Anterior cingulate cortex (tissue), 58 donors: ENCODE measurements at places on chromosomes 7 and 10.
A peak's percentile ranks its signal among the peaks of the same experiment; 100 is the strongest.

DNA sequence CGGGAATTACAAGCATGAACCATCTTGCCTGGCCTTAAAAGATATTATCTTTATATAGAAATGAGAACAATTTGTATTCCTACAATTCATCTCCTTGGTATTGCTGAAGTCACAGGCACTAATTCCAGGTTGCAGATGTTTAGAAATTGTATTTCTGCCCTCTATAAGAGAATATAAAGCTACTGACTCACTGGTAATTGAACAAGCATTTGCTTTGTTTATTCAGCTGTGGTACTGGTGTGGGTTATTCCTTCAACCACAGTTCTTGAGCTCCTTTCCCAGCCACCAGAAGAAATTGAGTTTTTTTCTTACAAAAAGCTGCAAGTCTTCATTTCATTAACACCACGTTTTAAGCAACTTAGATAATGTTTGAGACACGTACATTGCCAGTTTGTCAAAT is 29.0 kb upstream of the MPP7 start:
- DNase-seq, result no peak

DNA sequence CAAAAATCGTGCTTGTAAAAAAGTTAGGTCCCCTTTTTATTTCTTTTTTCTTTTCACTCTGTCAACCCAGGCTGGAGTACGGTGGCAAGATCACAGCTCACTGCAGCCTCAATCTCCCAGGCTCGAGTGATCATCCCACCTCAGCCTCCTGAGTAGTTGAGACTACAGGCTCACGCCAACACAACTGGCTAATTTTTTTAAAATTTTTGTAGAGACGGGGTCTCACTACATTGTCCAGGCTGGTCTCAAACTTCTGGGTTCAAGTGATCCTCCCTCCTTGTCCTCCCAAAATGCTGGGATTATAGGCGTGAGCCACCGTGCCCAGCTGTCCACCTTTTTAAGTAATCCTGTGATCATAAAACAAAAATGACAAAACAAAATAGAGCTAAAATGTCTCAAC is 19.4 kb upstream of the ARHGAP12 start:
- DNase-seq, result no peak

DNA sequence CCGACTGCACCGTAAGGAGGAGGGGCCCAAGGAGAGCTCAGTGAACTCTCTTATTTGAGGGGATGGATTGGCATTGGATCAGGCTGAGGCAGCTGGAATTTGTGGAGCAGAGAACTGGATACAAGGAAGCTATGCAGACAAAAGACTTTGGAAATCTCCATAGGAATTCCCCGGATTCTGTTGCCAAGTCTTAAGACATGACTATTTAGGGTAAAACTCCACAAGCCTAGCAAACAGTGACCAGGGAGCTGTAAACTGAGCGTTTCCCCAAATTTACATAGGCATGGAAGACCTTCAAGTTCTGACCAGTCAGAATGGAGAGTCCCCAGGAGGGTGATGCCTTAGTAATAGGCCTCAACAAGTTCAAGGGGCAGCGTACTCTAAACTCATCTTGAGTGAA is 82.5 kb upstream of the PCBD1 start:
- DNase-seq, result no peak

GRCh38 chr10:79372871-79373270 is 25.6 kb downstream of the PPIF start:
- no peak for DNase-seq

- DNase-seq, result no peak
These were observed 44.8 kb upstream of the HSPA12A start for GRCh38 chr10:116787053-116787659.

DNA sequence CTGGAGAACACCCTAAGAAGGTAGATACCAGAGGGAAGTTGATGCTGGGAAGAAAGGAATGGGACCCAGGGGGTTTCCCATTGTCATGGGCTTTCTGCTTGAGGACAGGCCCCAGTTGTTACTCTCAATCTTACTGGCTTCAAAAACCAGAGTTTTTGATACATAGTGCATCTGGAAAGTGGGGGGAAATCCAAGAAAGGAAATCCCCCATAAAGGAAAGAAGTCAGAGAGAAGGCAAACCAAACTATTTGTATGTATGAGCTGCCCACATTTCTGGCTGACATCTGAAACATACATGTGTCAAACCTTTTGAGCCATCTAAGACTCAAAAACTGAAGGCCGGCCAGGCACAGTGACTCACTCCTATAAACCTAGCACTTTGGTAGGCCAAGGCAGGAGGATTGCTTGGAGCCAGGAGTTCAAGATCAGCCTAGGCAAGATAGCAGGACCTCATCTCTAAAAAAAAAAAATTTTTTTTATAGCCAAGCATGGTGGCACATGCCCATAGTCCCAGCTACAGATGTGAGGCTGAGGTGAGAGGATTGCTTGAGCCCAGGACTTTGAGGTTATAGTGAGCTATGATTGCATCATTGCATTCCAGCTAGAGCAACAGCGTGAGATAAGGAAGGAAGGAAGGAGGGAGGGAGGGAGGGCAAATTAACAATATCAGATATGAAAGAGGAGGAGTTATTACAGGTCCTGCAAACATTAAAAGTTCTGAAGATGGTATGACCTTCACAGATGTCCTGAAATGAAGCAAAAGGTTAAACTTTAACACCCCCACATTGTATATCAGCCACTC is 6.7 kb upstream of the COA1 start:
- DNase-seq, result no peak

DNA sequence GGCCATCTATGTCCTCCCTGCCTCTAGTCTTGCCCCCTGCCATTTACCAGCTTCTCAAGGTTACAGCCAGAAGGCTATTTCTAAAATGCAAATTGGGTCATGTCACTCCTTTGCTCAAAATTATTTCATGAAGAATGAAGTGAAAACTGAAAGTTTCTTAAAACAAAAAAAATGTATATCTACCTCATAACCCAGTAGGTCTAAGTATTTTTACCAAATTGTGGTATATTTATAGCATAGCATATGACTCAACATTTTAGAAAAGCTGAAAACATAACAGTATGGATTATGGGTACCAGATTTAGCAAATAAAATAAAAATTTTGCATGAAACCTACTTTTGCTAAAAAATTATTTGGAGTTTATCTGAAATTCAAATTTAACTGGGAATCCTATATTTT is 78.4 kb downstream of the SLC16A9 start:
- no peak for DNase-seq

DNA sequence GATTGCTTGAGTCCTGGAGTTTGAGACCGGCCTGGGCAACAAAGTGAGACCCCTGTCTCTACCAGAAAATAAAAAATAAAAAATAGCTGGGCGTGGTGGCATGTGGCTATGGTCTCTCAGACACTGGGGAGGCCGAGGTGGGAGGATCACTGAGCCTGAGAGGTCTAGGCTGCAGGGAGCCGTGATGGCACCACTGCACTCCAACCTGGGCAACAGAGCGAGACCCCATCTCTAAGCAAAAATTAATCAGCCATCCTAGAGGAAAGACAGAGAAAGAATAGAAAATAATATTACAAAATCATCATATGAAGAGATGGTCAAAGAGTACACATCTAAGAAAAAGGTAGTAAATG is 4.9 kb upstream of the EPHB4 start:
- no peak for DNase-seq

DNA sequence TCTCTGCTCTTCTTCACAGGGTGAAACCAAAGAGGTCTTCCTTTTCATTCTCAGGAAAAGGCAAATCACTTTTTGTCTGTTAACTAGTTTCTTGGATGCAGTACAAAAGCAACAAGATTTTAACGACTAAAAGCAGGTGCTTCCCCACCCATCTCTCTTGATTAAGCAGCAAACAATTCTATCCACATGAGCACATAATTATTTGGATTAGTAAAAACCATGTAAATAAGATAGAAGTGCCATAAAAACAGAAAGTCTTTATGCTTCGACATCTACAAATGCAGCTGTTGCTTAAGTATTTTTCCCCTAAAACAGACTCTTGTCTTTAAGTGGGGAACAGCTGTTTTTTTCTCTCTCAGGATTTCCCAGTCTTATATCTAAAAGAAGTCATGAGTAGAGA is 37.4 kb downstream of the USP54 start:
- no peak for DNase-seq

- no peak for DNase-seq
These were observed 534.0 kb upstream of the ANKRD30A start for GRCh38 chr10:36591436-36591835.

GRCh38 chr10:21950566-21950965 is 53.0 kb downstream of the DNAJC1 start:
- no peak for DNase-seq

DNA sequence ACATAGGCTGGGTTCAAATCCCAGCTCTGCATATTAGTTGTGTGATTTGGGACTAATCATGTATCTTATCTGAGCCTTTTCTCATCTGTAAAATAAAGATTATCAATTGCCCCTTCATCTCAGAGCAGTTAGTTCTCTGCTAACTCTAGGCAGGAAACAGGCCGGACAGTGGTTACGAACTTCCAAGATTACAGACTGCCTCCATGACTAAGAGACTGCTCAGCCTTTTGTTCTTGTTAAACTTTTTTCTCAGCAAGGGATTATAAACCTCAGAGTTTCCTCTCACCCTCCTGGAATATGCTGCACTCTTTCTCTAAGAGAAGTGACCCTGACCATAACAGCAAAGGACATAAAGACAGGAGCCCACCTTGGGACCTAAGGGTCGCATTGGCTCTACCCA is 52.5 kb upstream of the NFKB2 start:
- DNase-seq, result no peak

- no peak for DNase-seq
These were observed 228.2 kb downstream of the CHRM2 start for GRCh38 chr7:137096607-137097006.

GRCh38 chr7:157991351-157991750 is 596.3 kb downstream of the PTPRN2 start:
- DNase-seq, result no peak

DNA sequence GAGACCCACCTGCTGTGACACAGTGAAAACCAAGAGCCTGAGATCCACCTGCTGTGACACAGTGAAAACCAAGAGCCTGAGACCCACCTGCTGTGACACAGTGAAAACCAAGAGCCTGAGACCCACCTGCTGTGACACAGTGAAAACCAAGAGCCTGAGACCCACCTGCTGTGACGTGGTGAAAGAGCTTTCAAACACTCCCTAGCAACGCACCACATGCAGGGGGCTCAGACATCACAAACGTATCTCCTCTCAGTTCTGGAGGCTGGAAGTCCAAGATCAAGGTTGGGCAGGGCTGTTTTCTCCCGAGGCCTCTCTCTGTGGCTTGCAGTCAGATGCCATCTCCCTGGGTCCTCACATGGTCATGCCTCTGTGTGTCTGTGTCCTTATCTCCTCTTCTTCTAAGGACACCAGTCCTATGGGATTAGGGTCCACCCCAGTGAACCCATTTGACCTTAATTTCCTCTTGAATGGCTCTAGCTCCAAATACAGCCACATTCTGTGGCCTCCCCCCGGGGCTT is 43.8 kb downstream of the INSIG1 start:
- DNase-seq, result no peak

DNA sequence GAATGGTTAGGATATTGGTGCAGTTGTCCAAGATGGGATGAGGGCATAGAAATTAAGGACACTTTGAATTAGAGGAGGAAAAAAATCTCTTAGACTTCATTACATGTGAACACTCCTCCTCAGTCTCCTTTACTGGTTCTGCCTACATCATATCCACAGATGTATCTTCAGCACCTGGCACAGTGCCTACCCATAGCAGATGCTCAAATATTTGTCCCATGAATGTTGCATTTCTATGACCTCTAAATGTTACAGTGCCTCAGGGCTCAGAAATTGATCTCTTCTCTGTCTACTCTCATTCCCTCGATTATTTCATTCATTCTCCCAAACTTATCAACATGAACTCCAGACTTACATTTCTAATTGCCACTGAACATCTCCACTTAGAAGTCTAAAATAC is 17.1 kb downstream of the CNNM1 start:
- DNase-seq, result no peak

DNA sequence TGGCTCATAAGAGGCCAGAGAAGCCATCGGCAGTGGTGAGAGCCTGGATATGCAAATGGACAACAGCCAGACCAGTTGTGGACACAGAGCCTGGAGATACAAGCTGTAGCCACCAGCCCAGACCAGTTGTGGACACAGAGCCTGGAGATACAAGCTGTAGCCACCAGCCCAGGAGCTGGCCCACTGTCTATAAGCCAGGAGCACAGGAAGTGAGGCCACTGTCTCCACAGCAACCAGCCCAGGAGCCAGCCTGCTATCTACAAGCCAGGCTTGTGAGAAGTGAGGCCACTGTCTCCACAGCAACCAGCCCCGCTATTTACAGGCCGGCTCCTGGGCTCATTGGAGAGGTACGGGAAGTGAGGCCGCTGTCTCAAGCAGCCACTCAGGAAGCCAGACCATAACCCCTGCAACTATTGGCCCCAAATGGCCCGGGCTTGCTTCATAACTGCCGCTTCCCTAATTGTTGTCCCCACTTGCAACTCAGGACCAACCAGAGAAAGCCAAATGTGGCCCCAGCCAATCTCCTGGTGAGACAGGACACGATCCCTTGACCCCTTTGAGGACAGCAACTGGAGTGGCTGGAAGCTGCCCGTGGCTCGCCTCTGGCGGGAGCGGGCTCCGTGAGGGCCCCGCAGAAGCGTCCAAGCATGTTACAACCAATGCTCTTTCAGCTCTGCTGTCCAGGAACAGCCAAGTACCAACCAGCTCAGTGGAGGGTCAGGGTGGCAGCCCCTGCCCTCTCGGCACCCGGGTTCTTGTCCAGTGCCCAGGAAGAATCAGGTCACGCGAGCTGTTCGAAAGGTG is 44.1 kb upstream of the CNPY1 start:
- DNase-seq, result peak; percentile 20

DNA sequence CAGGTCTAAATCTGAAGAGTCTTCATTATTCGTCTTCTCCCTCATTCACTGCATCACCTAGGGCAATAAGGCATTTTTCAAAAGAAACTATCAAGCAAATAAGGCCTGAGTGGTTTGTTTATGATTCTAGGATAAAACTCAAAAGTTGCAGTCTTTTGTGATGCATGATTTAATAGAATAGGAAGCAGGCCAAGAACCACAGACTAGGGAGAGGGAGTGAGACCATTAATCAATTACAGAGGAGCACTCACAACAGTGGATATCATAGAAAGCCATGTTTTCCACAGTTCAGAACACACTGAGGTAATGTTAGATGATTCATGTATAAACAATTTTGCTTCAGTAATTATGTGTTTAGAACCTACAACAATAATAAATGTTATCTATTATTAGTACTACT is 87.8 kb upstream of the LRRTM3 start:
- DNase-seq, result no peak

- no peak for DNase-seq
These were observed 2.8 kb downstream of the SRGN start for GRCh38 chr10:69090685-69091084.

- no peak for DNase-seq
These were observed 93.1 kb upstream of the MKI67 start for GRCh38 chr10:128219295-128219694.

DNA sequence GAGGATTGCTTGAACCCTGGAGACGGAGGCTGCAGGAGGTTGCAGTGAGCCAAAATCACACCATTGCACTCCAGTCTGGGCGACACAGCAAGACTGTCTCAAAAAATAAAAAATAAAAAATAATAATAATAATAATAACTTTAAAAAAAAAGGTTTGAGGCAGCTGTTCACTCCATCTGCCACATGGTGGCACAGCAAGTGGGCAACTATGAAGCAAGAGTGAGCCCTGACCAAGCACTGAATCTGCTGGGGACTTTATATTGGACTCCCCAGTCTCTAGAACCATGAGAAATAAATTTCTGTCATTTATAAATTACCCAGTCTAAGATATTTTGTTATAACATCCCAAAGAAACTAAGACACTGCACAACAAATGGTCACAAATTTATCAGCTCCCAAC is 14.6 kb upstream of the BRI3 start:
- no peak for DNase-seq

GRCh38 chr10:21314111-21314626 is 211.3 kb downstream of the SKIDA1 start:
- no peak for DNase-seq

- DNase-seq, result no peak
These were observed 211.5 kb downstream of the CREB5 start for GRCh38 chr7:28623863-28624262.
